Urinary bladder (tissue), 4 donors: ENCODE measurements at places on chromosomes 2 and 18. TPM values are rescaled to one million over a fixed set of nuclear protein-coding genes. Genes with fewer than 3 reads are reported as not detected.

IL36B gene
- not detected for total RNA-seq

ZNF804A gene
- 4.3 TPM for total RNA-seq

CD207 gene
- not detected for total RNA-seq

LOXHD1 gene
- total RNA-seq: 1.2 TPM

IL36A gene
- total RNA-seq: not detected

TEX44 gene
- total RNA-seq: not detected

PSD4 gene
- total RNA-seq: 9.7 TPM

HOXD13 gene
- 14.9 TPM for total RNA-seq

PIEZO2 gene
- total RNA-seq: 78.1 TPM

TNP1 gene
- not detected for total RNA-seq

USP37 gene
- 37.1 TPM for total RNA-seq

ATP6V1C2 gene
- 0.21 TPM for total RNA-seq

PDE1A gene
- 49.9 TPM for total RNA-seq

CAPN14 gene
- 0.42 TPM for total RNA-seq

ARHGAP15 gene
- 107 TPM for total RNA-seq

TFPI gene
- 177 TPM for total RNA-seq

BUB1 gene
- 32.4 TPM for total RNA-seq

DQX1 gene
- 0.37 TPM for total RNA-seq

TCF7L1 gene
- total RNA-seq: 9.2 TPM

NEB gene
- total RNA-seq: 79.5 TPM

FZD7 gene
- 69.5 TPM for total RNA-seq

GDF7 gene
- total RNA-seq: 2.2 TPM

RAB17 gene
- 1.7 TPM for total RNA-seq

CLHC1 gene
- total RNA-seq: 56.6 TPM

AKAIN1 gene
- total RNA-seq: not detected

TSPYL6 gene
- total RNA-seq: 0.16 TPM

LRATD1 gene
- 15.4 TPM for total RNA-seq

MOGAT1 gene
- not detected for total RNA-seq

CGREF1 gene
- 4.1 TPM for total RNA-seq
